ENCODE measurements at places on chromosomes 13 and 19. TPM values are rescaled to one million over a fixed set of nuclear protein-coding genes. Genes with fewer than 3 reads are reported as not detected.

Gene GPR18
- not detected for total RNA-seq

Gene HS6ST3
- 0.83 TPM for total RNA-seq

Gene AMER2
- total RNA-seq: not detected

Gene CRTC1
- 3.9 TPM for total RNA-seq

Gene NANOS2
- not detected for total RNA-seq

Gene PTH2
- not detected for total RNA-seq

Gene SPIB
- not detected for total RNA-seq

Gene ZNF296
- 2.4 TPM for total RNA-seq

- no peak for DNase-seq
Measured at GRCh38 chr13:83485101-83485500, 397.2 kb downstream of the SLITRK1 start.

DNA sequence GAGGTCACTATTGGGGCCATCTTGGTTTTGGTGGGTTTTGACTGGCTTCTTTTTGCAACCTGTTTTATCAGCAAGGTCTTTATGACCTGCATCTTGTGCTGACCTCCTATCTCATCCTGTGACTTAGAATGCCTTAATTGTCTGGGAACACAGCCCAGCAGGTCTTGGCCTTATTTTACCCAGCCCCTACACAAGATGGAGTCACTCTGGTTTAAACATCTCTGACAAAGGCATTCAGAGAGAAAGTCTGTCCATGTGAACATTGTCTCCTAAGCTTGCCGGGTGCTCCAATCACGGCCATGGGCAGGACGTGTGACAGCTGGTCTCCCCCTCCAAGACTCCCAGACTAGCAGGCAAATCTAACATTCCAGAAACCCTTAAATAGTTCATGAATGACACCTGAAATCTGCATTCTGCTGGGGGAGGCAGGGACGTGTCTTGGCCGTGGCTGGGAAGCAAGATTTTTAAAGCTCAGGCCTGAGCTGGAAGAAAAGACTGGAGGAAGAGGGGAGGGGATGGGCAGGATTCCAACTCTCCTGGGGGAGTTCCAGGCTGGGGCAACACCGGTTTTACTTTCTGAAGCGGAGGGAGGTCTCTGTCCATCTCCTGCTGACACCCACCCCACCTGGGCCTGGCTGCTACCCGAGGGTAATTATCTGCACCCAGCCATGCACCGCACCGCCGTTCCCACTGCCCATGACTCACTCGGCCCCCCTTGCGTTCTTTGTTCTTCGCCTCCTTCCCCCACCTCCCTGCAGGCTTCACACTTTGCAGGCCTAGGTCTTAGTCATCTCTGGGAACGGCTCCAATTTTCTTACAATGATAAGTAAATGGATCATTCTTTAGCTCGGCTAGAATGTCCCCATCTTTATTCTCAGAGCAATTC is 11.6 kb upstream of the OR1M1 start:
- DNase-seq: no peak

GRCh38 chr13:73754241-73754640 is 380.0 kb downstream of the KLF12 start:
- no peak for DNase-seq

DNA sequence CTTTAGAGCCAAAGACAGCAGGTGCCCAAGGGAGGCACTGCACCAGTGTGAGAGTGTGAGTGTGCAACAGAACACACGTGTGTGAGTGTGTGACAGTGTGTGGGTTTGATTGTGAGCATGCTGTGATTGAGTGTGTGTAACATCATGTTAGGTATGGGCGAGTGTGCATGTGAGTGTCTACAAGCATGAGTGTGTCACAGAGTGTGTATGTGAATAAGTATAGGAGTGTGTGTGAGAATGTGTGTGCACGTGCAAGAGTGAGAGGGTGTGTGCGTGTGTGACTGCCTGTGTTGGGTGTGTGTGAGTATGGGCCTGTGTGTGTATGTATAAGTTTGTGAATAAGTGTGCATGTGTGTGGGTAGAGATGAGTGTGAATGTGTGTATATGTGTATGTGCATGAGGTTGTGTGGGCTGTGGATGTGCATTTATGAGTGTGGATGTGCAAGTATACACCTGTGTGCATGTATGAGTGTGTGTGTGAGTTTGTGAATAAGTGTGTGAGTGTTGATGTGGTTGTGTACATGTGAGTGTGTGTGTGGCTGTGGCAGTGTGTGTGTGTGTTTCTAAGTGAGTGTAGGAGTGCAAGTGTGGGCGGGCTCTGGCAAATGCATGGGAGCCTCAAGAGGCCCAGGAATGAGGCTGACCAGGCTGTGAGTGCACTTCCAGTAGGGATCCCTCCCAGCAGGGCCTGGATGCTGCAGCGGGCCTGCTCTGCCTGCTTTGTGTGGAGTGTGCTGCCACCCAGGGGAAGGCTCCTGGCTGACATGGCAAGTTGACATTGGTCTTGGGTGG is 198.4 kb downstream of the COL4A1 start:
- DNase-seq: no peak

DNA sequence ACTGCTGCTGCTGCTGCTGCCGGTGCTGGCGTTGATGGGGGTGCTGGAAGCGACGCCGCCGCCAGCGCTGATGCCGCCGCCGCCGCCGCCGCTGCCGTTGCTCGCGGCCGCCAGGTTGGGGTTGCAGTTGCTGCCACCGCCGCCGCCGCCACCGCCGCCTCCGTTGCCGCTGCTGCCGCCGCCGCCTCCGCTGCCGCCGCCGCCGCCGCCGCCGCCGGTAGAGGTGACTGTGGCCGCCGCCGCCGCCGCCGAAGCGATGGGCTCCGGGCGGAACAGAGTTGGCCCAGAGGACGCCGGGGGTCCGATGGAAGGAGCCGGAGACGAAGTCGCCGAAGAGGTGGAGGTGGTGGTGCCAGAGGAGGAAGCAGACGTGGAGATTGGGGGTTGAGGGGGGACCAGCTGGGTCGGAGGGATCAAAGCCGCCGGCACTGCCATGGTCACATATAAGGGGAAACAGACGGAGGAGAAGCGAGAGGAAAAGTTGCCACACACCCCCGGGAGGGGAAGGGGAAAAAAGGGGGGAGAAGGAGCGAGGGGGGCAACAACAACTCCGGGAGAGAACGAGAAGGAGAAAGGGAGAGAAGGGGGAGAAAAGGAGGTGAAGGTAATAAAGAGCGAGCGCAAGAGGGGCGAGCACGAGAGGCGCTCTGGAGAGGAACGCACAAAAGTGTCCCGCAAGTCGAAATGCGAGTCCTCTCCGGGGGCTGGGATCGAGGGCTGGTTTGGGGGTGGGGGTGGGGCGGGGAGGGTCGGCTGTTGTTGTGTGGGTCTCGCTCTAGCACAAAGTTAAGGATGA is 471 bp downstream of the DACH1 start:
- peak; percentile 81 for DNase-seq

GRCh38 chr13:38399535-38399934 is 49.9 kb downstream of the UFM1 start:
- DNase-seq: no peak

DNA sequence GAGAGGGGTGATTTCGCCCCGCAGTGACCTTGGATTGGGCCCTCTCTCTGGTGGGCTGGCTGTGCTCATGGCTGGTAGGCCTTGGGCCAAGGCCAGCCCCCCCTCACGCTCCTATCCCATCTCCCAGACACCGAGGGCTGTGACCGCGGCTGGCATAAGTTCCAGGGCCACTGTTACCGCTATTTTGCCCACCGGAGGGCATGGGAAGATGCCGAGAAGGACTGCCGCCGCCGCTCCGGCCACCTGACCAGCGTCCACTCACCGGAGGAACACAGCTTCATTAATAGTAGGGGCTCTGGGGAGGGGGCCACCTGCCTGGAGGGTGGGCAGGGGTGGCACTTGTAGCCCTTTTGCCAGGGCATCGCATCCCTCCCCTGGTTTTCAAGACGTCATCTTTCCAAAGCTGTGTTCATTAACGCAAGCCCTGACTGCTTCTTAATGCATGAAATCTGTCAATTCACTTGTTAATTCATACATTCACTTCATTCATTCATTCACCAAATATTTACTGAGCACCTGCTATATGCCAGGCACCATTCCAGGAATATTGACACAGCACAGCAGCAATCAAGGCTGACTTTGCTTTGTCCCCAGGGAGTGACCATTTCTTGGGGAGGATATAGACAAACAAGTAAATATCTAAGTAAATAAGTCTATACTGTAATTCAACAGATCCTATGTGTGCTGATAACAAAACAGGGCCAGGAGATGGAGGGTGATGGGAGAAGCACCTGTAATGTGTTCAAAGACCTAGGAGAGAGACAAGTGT is 26.6 kb downstream of the NCAN start:
- no peak for DNase-seq

GRCh38 chr13:86870444-86870843 is 800.7 kb upstream of the SLITRK5 start:
- DNase-seq: no peak

GRCh38 chr19:2588081-2588777 is 112.3 kb downstream of the GADD45B start:
- no peak for DNase-seq

- no peak for DNase-seq
Measured at GRCh38 chr19:377801-378581, 31.0 kb downstream of the C2CD4C start.

- no peak for DNase-seq
Measured at GRCh38 chr13:46527237-46527636, 25.7 kb upstream of the LRCH1 start.
